CD4-positive, alpha-beta T cell treated with Interleukin-17A for 4 hours (primary cell): ENCODE measurements at places on chromosomes 3 and 15.

GRCh38 chr3:117479095-117479494 is 769.5 kb downstream of the TUSC7 start:
- no peak for DNase-seq

DNA sequence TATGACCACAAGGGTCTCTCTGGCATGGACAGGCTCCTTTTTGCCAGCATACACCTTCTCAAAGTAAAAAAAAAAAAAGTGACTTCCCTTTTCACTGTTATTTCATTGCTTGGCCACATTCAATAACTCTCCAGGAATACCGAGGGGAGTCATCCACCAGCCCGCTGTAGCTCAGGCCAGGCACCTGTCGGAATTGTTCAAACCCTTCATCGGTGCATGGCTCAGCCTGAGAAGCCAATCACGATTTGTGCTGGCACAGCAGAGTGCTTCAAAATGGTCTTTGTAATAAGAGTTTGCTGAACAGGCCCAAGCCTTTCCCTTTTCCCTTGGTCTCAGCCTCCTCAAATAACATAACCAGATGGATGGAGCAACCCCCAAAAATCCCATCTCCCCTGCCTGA is 145.4 kb downstream of the PDZRN3 start:
- DNase-seq = no peak

GRCh38 chr3:158696618-158697017 is 24.2 kb upstream of the LXN start:
- no peak for DNase-seq

GRCh38 chr15:47506329-47507100 is 210.8 kb upstream of the SEMA6D start:
- no peak for DNase-seq

GRCh38 chr3:34377961-34378360 is 579.5 kb downstream of the PDCD6IP start:
- DNase-seq = no peak

GRCh38 chr3:101074518-101074917 is 81.3 kb upstream of the ABI3BP start:
- no peak for DNase-seq

- no peak for DNase-seq
These were observed 67.6 kb upstream of the RAP2B start for GRCh38 chr3:153094386-153094785.

DNA sequence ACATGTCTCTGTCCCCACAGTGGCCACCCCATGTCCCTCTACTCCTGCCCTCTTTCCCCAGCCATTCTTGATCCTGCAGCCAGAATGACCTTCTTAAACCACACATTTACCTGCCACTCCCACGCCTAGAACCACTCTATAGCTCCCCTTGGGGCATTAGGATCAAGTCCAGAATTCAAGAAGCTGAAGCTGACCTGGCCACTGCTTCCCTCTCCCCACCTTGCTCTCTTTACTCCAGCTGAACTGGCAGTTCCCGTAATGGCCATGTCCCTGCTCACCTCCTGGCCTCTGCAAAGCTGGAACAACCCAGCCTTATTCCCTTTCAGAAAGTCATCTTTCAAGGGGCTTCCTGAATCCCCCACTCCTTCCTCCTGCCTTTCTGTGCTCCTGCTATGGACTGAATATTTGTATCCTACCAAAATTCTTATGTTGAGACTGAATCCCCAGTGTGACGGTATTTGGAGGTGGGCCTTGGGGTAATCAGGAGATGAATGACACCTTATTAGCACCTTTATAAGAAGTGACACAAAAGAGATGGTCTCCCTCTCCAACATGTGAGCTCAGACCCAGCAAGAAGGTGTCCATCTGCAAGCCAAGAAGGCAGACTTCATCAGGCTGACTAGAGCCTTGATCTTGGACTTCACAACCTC is 3.8 kb downstream of the CSRNP1 start:
- no peak for DNase-seq

DNA sequence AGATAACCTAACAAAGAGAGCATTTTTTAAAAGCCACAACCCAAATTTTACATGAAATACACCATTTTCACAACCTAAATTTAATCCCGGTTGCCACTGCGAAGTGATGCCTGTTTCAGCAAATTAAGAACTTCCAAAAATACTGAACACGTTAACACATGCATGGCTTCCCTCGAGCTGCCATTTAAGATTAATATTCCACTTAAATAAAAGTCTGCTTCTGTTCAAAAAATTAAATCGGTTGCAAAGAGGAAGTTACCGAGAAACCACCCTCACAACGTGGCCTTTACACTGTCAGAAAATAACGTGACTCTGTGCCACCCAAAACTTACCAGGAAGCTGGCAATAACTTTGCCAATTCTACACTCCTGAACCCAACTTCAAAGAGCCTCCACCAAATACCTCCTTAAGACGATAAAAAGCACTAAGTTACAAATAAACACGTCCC is 1.2 kb downstream of the TBL1XR1 start:
- no peak for DNase-seq

DNA sequence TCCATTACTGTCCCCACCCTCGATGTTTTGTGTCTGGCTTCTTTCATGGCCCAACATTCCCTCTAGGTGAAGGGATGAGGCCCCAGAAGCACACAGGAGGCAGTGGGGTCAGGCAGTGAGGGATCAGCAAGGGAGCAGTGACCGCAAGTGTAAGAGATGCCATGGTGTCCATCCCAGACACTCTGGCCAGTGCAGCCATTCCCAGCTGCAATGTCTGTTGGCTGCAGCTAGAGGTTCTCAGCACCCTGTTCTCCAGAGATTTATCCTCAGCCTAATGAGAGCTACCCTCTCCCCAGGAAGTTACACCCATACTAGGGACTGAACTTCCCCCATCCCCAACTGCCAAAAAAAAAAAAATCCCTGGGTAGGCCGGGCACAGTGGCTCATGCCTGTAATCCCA is 40.2 kb downstream of the TRANK1 start:
- no peak for DNase-seq

DNA sequence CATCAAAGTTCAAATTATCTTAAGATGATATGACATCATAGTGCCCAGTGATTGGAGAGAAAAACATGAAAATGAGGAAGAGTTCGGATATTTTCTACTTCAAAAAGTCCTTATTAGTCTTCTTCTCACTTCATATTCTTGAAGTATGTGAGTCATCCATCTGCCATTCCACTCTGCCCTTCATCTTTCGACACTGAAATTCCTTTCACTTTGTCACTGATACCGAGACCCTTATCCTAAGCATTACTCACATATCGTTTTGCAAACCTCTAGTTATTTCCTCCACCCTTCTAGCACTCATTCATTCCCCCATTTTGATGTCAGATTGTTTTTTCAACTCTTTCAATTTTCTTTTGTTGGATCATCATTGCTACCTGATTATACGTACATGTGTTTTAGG is 4.0 kb downstream of the OR5H14 start:
- no peak for DNase-seq

DNA sequence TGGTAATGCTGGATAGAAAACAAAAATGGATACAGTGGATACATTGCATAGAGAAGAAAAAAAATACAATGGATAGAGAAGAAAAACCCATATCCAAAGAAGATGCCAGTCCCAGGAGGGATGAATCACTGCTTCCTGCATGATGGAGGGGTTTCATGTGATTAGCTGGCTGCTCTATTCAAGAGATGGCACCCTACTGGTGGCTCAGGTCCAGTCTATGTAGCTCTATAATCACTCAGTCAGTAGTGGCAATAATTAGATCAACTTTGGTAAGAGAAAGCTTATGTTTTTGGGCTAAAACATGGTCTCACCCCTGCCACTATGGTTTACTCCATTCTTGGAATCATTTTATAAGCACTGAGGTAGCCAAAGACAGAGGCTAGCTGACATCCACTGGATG is 33.7 kb upstream of the NOX5 start:
- DNase-seq = no peak

DNA sequence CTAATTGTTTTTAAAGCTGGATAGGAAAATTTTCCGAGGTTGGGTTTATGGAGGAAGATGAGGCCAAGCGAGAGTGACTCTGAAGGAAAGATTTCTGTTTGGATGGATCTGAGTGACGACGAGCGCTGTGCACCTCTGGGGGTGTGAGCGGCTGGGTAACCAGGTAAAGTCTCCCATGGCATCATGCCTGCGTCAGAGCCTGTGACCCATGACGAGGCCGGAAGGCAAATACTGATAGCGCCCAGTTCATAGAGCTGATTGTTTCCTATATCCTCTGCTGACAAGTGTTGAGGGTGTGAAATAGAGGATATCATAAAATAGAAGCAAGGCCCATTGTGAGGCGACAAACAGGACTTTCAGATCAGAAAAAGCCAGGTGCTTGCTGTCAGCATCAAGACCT is 33.7 kb upstream of the MAGEF1 start:
- DNase-seq = no peak

DNA sequence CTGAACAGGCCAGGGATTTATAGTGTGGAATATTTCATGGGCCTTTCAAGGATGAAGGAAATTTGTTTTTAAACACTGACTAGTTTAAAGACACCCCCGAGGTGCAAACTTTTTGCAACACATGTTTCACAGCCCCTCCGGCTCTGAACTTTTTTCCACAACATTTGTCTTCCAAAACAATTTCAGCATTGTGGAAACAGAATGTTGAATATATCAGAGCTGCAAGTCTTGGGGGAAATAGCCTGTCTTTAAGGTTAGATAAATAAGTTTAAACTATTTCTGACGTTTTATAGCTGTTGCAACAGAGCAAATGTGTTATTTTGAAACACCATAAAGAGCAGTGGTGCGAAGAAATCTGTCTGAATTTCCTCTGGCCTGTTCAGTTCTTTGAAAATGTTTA is 229.2 kb upstream of the GOLGA6L4 start:
- DNase-seq = no peak

GRCh38 chr15:52394118-52394517 is 98.5 kb upstream of the MYO5C start:
- no peak for DNase-seq

- no peak for DNase-seq
These were observed 77.3 kb downstream of the HMG20A start for GRCh38 chr15:77497942-77498361.

GRCh38 chr15:69743091-69743490 is 290.5 kb downstream of the RPLP1 start:
- DNase-seq = no peak

- DNase-seq = no peak
These were observed 99.9 kb upstream of the MLF1 start for GRCh38 chr3:158470944-158471638.

DNA sequence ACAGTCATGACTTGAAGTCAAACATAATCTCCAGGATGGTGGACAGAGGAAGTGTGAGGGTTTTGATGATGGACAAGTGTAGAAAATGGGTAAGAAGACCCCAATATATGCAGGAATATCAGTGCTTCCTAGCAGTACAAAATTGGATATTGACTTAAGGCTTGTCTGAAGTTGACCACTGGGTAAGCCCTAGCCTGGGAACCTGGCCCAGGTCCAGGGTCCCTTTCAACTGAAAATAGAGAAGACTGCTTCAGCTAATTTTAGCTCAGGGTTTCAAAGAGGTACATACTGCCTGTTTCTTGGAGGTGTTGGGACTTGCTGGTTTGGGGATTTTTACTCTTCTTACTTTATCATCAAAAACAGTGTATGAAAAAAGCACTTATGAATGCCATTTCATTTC is 4.7 kb downstream of the NR1D2 start:
- DNase-seq = no peak

DNA sequence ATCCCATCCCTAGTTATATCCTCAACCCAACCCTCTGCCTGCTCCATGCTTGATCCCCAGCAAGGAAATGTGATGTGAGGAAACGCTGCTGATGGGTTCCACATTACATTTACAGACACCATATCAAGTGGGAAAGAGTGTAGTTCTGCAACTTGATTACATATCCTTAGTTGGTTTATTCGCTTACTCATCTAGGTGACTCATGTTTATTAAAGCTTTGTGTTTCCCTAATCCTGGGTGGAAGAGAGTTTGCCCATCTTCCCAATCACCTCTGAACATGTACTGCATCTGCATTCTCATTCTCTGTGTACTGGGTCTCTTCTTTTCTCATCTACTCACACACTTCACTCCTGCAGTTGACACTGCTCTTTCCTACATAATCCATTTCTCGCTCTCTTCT is 91.7 kb upstream of the PDZRN3 start:
- DNase-seq = no peak

DNA sequence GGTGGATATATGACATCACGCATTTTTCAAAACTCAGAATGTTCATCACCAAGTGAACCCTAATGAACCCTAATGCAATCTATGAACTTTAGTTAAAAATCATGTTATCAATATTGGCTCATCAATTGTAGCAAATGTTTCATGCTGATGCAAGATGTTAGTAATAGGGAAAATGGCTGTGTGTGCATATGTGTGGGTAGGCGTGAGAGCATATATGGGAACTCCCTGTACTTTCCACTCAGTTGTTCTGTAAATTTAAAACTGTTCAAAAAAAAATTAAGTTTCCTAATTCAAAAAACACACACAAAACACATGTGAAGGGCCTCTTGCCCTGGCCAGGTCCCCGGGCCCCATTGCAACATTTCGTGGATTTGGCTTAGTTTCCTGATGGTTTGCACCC is 89.7 kb upstream of the PROK2 start:
- no peak for DNase-seq

DNA sequence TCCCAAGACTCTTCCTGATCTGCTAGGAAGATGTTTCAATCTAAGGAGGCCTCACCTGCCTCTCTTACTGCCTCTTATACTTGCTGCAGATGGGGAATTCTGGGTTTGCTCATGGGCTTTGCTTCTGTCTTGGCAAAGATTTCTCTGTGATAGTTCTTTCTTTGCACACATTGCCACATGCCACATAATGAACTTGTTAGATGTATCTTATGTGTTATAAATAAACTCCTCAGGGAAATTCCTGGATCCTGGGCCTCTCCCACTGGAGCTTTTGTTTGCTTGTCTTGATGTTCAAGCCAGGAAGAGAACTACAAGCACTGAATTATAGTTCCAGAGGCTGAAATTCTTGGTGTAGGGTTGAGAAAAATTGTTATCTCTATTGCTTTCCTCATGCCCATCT is 12.2 kb downstream of the RTP1 start:
- DNase-seq = no peak

GRCh38 chr3:179969525-179969924 is 67.2 kb downstream of the PEX5L start:
- no peak for DNase-seq

GRCh38 chr15:93417631-93418030 is 328.6 kb upstream of the RGMA start:
- DNase-seq = no peak

DNA sequence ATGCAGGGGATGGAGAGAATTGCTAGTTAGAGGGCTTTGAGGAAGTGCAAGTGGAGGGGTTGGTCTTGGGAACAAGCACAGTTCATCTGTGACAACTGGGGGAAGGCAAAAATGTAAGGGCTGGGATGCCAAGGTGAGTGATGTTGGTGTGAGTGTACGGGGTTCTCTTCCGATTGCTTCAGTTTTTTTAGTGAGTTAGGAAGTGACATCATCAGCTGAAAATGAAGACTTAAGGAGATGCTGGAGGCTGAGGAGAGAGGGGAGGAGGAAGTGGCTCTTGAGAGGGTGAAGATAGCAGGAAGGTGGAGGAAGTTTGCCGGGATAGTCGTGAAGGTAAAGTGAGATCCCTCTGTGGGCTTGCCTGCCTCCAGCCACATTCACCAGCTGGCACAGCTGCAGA is 12.7 kb downstream of the TICRR start:
- DNase-seq = no peak

- no peak for DNase-seq
These were observed 215.2 kb upstream of the MME start for GRCh38 chr3:154864947-154865346.
